NCI-H460 (cell line): ENCODE measurements at places on chromosomes 12 and 14.
A peak's percentile ranks its signal among the peaks of the same experiment; 100 is the strongest.

DNA sequence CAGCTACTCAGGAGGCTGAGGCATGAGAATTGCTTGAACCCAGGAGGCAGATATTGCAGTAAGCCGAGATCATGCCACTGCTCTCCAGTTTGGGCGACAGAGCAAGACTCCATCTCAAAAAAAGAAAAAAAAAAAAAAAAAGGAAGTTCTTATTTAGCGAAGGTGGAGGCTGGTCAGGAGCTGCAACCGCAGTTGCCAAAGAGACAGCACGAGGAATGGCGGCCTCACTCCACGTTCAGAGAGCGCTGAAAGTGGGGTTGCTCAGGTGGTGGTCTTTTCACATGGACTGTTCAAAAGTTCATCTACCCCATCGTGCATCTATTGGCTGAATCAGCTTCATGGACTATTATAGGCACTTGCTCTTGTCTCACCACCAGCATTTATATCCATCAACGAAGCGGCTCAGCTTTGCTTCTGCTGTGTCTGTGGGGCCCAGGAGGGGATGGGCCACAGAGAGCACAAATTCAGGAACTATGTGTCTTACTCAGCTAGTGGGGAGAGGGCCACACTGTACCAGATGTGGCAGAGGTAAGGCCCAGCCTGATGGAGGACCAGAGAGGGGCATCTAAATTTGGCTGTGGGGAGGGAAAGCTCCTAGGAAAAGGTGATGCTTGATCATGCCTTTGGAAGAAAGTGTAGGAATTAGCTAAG, 27.3 kb downstream of the SLC25A47 start:
- no peak for DNase-seq

DNA sequence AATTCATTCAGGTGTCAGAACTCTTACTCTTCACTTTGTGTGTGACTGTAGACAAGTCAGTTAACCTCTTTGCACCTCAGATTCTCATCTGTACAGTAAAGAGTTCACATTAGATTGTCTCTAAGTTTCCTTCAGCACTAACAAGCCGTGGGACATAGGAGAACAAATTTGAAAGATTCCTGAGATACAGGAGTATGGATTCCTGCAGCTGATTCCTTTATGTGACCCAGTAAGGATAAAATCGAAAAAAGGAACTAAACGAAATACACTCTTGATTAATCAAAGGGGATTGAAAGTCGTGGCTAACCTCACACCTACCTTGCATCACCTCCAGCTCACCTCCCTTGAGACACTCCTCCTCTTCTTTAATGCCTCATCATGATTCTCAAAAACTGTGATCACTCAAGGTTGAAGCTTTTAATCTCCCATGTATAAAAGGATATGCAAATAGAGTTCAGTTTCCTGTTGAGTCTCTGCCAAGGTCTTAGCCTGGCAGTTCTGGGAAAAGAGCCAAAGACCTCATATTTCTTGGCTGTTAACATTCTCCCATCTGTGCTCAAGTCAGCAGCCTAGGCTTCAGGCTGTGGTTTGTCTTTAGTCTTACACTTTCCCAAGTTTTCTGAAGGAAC, 156.6 kb downstream of the DAD1 start:
- peak; percentile 56 for DNase-seq

DNA sequence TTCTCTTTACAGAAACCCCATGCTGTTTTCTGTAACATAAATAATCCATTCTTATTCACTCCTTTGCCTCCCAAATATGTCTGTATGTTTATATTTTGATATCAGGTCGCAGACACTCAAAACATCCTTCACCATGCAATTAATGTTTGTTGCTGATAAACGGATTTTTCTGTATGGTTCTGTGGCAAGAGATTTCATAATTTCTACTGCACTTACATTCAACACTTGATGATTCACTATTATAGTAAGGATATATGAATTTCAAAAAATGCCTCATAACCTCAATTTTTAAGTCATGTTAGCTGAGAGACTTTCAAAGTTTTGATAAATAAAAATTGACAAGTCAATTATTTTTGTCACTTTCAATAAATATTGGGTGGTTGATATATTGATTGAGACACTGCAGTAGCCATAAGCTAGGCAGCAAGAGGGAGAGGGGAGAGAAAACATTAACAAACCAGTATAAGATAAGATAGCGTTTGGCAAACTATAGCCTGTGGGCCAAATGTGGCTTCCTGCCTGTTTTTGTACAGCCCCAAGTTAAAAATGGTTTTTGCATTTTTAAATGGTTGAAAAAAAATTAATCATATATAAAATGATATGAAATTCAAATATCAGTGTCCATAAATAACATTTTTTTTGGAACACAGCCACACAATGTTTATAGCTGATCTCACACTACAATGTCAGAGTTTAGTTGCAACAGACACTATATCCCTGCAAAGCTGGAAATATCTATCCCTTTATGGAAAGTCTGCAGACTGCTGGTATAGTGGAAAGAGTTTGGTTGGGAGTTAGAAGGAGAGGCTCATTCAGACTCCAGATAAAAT, 18.3 kb downstream of the ALDH6A1 start:
- DNase-seq, result no peak

GRCh38 chr12:132344601-132345000, 15.2 kb upstream of the GALNT9 start:
- DNase-seq, result no peak

GRCh38 chr14:94423453-94424056, 29.0 kb downstream of the SERPINA11 start:
- peak; percentile 50 for DNase-seq

- DNase-seq, result no peak
Measured at GRCh38 chr12:130139567-130140421, 22.5 kb upstream of the FZD10 start.

DNA sequence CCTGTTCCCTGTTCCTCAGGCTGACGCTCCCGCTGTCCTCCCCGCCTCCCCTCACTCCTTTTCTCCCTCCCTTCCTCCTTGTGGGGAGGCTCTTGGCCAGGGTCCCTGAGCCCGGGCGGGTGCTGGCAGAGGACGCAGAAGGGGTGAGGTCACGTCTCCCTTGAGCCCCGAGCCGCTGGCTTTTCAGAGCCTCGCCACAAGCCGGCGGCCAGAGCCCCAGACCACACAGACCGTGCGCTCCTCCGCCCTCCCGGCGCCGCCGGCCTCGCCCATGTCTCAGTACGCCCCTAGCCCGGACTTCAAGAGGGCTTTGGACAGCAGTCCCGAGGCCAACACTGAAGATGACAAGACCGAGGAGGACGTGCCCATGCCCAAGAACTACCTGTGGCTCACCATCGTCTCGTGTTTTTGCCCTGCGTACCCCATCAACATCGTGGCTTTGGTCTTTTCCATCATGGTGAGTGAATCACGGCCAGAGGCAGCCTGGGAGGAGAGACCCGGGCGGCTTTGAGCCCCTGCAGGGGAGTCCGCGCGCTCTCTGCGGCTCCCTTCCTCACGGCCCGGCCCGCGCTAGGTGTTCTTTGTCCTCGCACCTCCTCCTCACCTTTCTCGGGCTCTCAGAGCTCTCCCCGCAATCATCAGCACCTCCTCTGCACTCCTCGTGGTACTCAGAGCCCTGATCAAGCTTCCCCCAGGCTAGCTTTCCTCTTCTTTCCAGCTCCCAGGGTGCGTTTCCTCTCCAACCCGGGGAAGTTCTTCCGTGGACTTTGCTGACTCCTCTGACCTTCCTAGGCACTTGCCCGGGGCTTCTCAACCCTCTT, at the start of gene TMEM233:
Gene TMEM233, plus strand, starts transcription at position 197 of the 821 bp plus-strand sequence. Its CDS starts 75 bp downstream, at position 272.
- no peak for DNase-seq

DNA sequence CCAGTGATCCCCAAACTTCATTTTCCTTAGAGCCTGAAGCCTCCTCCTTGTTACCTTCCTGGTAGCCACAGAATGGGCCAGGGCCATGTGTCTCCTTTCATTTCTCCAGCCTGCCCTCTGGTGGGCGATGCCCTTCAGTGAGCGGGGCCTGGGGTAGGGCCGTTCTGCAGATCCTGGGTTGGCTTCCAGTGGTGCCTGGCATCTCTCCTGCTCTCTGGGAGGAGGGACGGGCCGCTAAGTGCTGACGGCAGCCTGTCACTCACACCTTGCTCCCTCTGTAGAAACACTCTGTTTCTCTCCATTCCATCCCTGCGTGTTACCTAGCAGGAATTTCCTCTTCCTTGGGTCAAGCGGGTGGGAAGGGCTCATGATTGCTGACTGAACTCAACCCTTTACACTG, 232.1 kb downstream of the CACNA1C start:
- DNase-seq, result peak; percentile 40

DNA sequence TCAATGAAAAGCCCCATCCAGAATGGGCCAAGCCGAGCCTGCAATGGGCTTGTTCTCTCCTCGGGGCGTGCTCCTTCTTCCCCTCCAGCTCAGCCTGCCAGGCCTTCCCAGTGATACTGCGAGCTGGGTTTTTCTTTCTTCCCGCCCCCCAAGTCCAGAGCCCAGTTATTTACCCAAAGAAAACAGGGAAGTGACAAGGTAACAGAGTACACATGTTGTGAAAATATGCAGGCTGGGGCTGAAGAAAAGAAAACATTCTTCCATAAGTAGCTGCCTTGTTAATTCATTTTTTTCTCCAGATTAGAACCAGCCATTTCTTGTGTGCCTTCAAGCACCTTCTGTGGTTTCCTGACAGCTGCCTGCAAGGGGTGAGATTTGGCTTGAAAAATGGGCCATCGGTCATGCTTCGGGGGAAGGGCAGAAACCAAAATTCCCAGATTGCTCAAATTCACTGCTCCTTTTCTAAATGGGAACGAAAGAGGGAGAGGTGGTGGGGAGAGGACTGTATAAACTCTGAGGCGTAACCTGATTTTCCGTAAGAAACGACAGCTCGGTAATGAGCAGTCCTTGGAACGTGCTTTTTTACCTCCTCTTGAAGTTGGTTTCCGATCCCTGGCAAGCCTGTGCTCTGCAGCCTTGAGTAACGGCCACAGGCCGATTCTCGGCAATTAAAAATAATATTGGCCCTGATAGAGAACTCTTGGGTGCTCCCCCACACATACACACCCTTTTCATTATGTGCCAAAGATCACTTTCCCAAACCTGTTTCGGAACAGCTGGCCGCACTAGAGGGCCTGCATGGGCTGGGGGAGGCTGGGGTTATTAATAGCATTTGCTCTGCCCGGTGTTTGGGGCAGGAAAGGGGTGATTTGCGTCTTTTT, 229.4 kb downstream of the ZFP36L1 start:
- no peak for DNase-seq

GRCh38 chr14:90568405-90568804, 171.6 kb downstream of the CALM1 start:
- DNase-seq, result no peak

DNA sequence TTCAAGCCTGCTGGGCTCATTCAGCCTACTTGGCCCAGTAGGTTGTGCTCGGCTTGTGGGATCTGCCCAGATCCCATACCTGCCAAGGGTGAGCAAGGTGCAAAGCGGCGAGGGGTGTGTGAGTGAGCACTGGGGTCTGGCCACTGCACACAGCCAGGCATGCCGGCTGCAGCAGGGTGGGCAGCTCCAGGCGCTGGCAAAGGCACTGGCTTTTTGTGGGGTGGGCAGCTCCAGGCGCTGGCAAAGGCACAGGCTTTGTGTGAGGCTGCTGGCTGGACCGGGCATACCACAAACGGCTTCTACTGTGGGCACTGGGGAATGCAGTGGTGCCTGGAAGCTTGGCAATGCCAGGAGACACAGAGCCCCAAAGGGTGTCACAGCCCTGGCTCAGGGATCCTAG, 137.4 kb downstream of the SLC16A7 start:
- DNase-seq, result no peak

DNA sequence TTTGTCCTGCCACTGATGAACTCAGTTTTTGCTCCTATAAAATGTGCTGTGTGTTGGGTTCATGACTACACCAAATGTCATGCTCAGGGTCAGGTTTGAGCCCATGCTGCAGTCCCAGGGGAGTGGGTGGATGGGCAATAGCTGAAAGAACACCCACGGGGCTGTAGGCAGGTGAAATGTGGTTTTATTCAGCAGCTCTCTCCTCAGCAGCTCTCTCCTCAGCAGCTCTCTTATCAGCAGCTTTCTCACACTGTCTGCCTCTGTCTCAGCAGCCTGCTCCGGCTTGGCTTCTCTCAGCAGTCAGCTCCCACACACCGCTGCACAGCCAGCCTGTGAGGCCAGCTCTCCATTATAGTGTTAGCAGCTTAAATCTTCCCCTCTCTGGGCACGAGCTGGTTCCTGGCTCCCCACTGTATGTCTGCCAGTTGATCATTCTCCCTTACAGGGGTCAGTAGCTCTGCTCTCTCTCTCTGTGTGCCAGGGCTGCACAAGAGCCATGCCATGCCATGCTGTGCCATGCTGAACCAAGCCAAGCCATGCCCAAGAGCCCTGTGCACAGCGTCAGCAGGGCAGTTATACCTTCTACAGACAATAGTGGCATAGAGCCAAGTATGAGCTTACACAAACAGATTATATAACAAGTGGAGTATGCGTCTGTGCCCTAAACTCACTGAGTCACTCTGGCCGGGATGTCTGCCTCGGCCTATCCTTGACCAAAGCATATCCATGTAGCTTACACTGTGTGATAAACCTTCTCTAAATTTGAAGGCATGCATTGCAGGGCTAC, 303.3 kb upstream of the TMPO start:
- DNase-seq, result no peak

DNA sequence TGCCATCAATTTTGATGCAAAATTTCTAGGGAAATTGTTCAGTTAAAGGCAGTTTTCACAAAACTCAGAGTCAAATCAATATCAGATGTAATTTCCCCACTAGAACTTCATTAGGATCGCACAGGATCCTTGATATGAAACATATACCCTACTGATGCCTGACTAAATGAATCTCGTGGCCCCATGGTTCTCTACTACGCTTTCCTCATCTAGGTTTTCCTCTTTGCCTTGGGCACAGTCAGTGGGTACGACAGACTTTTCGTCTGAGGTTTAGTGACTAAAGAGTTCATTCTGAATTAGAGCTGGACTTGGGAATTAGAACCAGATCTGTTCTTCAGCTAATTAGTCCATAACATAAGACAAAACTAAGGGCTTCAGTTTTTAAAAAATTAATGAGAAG, 42.5 kb upstream of the GNPNAT1 start:
- no peak for DNase-seq

DNA sequence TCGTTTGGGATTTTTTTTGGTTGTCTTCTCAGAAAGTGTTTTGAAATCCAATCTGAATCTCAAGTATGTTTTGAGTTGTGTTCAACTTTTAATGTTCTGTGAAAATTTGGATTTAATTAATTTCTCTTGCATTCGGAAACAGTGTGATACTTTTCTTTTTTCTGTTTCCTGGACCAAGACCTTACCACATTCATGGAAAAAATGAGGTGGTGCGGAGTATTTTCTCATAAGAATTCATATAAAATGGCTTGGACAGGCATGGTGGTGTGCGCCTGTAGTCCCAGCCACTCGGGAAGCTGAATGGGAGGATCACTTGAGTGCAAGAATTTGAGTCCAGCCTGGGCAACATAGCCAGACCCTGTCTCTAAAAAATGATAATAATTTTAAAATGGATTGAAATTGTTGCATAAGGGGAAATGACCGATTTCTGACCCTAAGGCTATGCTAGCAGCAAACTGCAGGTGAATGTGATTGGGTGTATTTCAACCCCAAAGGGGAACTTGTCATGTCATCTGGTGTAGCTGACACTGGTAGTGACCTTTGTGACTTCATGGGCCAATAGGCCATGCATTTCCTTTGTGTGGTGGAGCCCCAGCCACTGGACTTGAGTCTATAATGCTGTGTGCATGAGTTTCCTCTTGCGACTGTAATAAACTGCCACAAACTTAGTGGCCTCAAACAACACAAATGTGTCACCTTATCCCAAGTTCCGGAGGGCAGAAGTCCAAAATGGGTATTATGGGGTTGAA, 123.5 kb upstream of the RFLNA start:
- DNase-seq, result no peak

- peak; percentile 81 for DNase-seq
Measured at GRCh38 chr12:1583421-1584078, 10.8 kb downstream of the FBXL14 start.
